ENCODE measurements at places on chromosomes 3 and 15. TPM values are rescaled to one million over a fixed set of nuclear protein-coding genes. Genes with fewer than 3 reads are reported as not detected.

The CACNA1D gene
- polyA plus RNA-seq, result 12.2 TPM

The IL17RB gene
- 13.9 TPM for polyA plus RNA-seq

The ROBO2 gene
- polyA plus RNA-seq, result 156 TPM

The COL7A1 gene
- polyA plus RNA-seq, result 28.7 TPM

The BOC gene
- polyA plus RNA-seq, result 26.0 TPM

The CHRM5 gene
- polyA plus RNA-seq, result 0.09 TPM

The RUBCN gene
- 16.0 TPM for polyA plus RNA-seq

The TRPM7 gene
- polyA plus RNA-seq, result 51.1 TPM

The MINAR1 gene
- polyA plus RNA-seq, result 0.91 TPM

The PLA2G4B gene
- 8.8 TPM for polyA plus RNA-seq

The LHFPL4 gene
- polyA plus RNA-seq, result 0.07 TPM

The SLCO2A1 gene
- 17.8 TPM for polyA plus RNA-seq

The NCK1 gene
- 48.6 TPM for polyA plus RNA-seq

The TMF1 gene
- polyA plus RNA-seq, result 51.6 TPM

The USP50 gene
- polyA plus RNA-seq, result 0.63 TPM

The TFG gene
- 118 TPM for polyA plus RNA-seq

The ZPLD1 gene
- polyA plus RNA-seq, result 0.12 TPM

The GUCA1C gene
- polyA plus RNA-seq, result 0.27 TPM

The A4GNT gene
- 1.5 TPM for polyA plus RNA-seq

The TGM5 gene
- polyA plus RNA-seq, result not detected

The LDHAL6B gene
- polyA plus RNA-seq, result not detected

The LRRC31 gene
- polyA plus RNA-seq, result 0.32 TPM

The SGO1 gene
- 8.9 TPM for polyA plus RNA-seq

The SCG5 gene
- 65.1 TPM for polyA plus RNA-seq

The SCN11A gene
- polyA plus RNA-seq, result 1.4 TPM

The UPK1B gene
- polyA plus RNA-seq, result 0.26 TPM

The PRKAR2A gene
- polyA plus RNA-seq, result 31.6 TPM

The FANCD2OS gene
- polyA plus RNA-seq, result not detected

The AHSG gene
- polyA plus RNA-seq, result 0.26 TPM

The DNASE1L3 gene
- polyA plus RNA-seq, result 2.5 TPM

The POLQ gene
- polyA plus RNA-seq, result 3.6 TPM

The HMG20A gene
- polyA plus RNA-seq, result 71.2 TPM

The RCCD1 gene
- 20.4 TPM for polyA plus RNA-seq

The EIF1B gene
- polyA plus RNA-seq, result 105 TPM

The LCTL gene
- polyA plus RNA-seq, result 0.19 TPM

The RTP2 gene
- not detected for polyA plus RNA-seq

The DCLK3 gene
- 1.0 TPM for polyA plus RNA-seq

The CMTM7 gene
- polyA plus RNA-seq, result 41.0 TPM

The PODXL2 gene
- 45.9 TPM for polyA plus RNA-seq

The OIP5 gene
- polyA plus RNA-seq, result 9.3 TPM

The KBTBD12 gene
- polyA plus RNA-seq, result 1.6 TPM

The FBXW12 gene
- polyA plus RNA-seq, result 0.37 TPM

The SH2D7 gene
- 0.33 TPM for polyA plus RNA-seq

The EXD1 gene
- not detected for polyA plus RNA-seq

The CHRD gene
- polyA plus RNA-seq, result 13.3 TPM

The ARGFX gene
- polyA plus RNA-seq, result not detected

The ZNF501 gene
- 11.6 TPM for polyA plus RNA-seq

The SLC25A36 gene
- polyA plus RNA-seq, result 225 TPM

The VGLL3 gene
- 6.4 TPM for polyA plus RNA-seq

The ZKSCAN7 gene
- 13.3 TPM for polyA plus RNA-seq

The AMT gene
- 43.8 TPM for polyA plus RNA-seq

The TNFAIP8L3 gene
- polyA plus RNA-seq, result 1.3 TPM

The GATM gene
- 169 TPM for polyA plus RNA-seq

The CLSTN2 gene
- polyA plus RNA-seq, result 2.2 TPM

The C3orf80 gene
- polyA plus RNA-seq, result 0.34 TPM

The C3orf49 gene
- polyA plus RNA-seq, result 0.42 TPM

The CORO2B gene
- 25.1 TPM for polyA plus RNA-seq

The HAUS2 gene
- 22.1 TPM for polyA plus RNA-seq

The PYGO1 gene
- 15.4 TPM for polyA plus RNA-seq
